ENCODE measurements at places on chromosomes 11 and 22.

DNA sequence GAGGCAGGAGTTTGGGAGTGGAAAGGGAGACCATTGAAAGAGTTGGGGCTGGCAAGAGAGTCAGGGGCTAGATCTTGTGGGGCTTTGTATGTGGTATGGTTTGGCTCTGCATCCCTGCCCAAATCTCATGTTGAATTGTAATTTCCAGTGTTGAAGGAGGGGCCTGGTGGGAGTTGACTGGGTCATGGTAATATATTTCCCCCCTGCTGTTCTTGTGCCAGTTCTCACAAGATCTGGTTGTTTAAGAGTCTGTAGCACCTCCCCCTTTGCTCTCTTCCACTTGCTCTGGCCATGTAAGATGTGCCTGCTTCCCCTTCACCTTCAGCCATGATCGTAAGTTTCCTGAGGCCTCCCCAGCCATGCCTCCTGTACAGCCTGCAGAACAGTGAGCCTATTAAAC lies 10.1 kb upstream of the RAB3IL1 start:
- DNase-seq = no peak

DNA sequence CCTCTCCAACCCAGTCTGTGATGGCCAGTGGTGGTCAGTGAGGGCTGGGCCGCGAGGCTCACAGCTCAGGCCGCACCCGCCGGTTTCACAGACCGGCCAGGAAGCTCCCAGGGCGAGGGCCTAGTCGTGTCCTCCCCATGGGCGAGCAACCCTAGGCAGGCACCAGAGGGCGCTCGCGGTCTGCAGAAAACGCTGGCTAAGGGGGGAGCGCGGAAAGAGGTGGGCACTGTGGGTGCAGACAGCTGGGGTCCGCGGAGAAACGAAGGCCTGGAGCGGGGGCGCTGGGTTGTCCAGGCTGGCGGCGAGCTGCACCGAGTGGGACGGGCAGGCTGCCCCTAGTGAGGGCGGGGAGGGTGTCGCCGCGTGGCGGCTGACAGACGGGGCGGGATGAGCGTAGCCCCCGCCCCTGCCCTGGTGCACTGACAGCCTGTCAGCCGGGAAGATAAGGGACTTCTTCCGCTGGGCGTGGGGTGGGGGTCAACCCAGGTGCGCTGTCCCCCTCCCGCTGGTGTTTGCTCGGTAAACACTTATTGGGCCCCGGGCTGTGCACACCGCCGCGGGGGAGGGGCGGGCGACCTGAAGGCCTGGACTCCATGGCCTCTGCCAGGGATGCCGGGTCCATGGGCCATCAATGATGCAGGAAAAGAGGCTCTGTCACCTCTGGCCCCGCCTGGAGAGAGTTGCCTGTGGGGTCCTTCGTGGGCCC lies 7.5 kb downstream of the GP1BB start:
- peak; percentile 93 for DNase-seq

GRCh38 chr11:6200975-6201374 lies 2.0 kb downstream of the OR52W1 start:
- no peak for DNase-seq

- DNase-seq = no peak
These were observed 27.3 kb downstream of the FAM118A start for GRCh38 chr22:45336971-45337431.

GRCh38 chr22:50112151-50113118 lies 22.6 kb downstream of the MOV10L1 start:
- DNase-seq = peak; percentile 84

- no peak for DNase-seq
These were observed 193.5 kb upstream of the SNX19 start for GRCh38 chr11:131109790-131110189.

DNA sequence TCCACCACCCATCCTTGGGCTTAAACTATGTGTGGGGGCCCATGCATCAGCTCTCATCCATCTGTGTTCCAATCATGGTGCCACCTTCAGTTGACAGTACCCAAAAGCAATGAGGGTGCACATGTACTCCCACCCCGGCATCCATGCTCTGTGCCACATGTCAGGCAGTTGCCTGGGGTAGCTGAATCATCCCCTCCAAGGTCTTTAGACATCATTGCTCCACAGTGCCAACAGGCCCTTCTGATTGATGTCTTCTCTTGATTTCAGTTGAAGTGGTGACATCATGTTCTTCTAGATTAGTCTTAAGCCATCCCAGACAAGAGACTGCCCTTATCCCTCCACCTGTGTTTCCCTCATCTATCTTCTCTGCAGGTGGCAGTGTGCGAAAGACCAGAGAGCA lies 42.5 kb downstream of the TMPRSS5 start:
- DNase-seq = no peak

DNA sequence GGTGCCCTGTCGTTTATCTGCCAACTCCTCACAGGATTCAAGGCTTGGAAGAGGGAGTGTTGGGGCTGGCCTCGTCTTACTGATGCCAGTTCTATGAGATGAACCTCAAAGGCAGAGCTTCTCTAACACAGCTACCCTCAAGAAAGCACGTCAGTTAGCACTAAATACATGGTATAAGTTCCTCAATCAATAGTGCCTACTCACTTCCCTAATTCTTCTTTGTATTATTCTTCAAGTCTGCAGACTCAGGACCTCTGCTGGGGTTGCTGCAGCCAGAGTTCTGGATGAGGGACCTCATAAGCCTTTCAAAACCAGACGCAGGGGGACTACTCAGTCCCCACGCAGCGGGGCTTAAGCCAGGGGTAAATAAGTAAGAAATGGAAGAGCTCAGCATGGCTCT lies 118.3 kb downstream of the VPREB1 start:
- no peak for DNase-seq

GRCh38 chr22:29311464-29312217 lies 3.9 kb downstream of the RASL10A start:
- no peak for DNase-seq

DNA sequence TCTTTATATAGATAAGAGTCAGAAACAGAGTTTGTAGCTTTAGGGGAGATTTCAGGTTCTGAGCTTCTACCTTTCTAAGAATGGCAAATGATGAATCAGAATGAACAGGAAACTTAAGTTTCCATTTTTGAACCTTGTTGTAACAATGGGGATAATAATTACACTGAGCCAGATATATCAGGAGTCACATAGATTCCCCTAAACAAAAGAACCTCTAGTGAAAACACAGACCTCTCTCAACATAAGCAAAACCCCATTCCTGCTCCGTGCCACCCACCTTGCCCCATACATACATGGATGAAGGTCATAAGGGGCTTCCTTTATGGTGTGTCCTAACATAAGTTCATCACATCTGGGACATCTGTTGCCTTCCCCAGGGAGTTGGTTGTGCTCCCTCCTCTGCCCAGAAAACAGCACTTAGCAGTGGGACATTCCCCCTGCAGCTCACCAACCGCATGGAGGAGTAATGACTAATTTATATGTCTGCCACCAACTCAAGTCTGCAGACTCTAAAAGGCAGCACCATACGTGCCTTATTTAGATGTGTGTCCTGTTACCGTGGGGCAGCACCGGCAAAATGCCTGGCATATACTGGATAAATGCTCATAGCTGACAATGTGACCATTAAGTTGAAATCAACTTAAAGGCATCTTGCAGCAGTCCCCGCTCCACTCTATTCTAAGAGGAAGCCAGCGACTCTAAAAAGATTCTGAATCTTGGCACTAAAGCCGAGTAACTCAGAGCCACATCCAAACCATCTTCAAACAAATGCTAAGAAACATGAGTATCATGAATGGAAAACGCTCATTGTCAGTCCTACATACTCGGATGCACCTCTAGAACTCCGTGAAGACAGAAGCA lies 8.0 kb downstream of the JAML start:
- DNase-seq = no peak

DNA sequence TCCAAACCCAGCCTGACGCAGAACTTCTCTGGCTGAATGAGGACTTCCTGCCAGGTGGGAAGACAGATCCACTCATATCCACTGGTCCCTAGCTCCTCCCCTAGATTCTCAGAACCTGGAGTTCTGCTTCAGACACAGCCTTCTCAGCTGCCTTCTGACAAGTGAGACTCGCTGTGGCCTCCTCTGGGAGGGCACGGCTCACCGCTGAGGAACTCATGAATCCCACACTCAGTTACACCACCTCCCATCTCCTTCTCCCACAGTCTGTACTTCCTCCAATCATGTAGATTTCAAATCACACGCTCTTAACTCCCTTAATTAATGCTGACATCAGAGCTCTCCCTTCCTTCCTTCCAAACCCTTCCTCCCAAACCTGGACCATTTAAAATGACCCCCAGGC lies 86.4 kb upstream of the TMEM45B start:
- no peak for DNase-seq

DNA sequence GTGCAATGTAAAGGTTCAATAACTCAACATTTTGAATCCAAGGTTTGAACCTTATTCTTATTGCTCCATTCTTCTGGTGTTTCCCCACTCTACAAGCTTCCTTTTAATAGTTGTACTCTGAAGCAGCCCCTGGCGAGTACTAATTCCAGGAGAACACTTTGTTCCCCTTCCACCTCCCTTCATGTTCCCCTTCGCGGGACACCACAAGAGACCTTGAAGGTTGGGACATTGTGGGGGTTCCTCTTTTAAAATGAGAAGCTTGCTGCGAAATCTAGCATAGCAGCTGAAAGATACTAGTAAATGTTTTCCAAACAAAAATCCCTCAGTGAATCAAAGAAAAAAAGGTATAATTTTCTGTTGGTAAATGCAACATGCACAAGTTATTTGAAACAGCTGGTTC lies 626.3 kb upstream of the LRRC4C start:
- DNase-seq = no peak

DNA sequence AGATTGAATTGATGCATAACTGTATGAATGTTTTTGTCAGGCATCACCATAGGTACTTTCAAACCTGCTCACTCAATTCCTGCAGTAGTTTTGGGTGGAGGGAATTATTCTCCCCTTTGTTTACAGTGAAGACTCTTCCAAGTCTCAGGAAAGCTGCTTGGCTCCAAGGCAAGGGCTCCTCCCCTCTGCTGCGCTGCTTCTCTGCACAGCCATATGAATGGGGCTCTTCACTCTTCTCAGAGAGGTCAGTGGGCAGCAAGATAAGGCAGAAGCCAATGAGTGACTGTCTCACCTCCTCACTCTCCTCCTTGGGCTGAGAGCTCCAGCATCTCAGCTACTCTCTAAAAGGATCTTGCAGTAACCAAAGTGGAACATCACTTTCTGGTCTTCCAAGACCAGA lies 165.7 kb upstream of the TTC12 start:
- DNase-seq = no peak

GRCh38 chr22:24926428-24926725 lies 20.1 kb downstream of the LHFPL7 start:
- DNase-seq = no peak

DNA sequence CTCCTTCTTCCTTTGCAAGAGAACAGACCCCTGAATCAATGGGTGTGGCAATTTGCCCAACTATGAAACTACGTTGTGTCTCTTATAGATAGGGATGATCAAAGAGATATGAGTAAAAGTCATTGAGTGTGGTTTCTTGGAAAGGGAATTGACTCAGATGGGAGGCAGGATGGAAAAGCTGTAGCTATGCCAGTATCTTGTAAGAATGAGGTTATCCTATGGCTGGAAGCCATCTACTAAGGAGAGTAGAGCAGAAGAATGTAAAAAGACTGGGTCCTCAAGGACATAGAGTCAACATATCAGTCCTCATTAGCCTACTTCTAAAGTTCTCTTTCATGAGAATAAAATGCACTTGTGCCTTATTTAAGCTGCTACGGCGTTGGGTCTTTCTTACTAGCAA lies 78.9 kb upstream of the POU2AF2 start:
- DNase-seq = no peak

- peak; percentile 70 for DNase-seq
These were observed 153.9 kb downstream of the TEAD1 start for GRCh38 chr11:12827929-12828812.

GRCh38 chr11:95413021-95413420 lies 182.0 kb upstream of the SESN3 start:
- DNase-seq = no peak

- DNase-seq = peak; percentile 71
These were observed 65.8 kb downstream of the LRRC32 start for GRCh38 chr11:76604626-76605241.

DNA sequence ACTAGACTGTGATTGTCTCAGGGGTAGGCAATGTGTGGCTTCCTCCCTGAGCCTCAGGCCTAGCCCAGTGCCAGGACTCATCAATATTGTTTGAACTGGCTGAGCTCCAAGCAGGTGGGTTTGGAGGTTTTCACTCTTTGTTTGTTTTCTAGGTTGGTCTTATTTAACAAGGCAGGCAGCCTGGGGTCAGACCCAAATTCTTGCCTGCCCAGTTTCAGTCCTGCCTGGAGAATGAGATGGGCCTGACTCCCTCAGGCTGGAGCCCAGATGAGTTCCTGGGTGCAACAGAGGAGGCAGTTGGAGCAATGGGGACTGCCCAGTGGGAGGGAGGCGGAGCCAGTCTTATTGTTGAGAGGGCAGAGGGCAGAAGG lies 28.3 kb upstream of the TP53I11 start:
- DNase-seq = no peak

DNA sequence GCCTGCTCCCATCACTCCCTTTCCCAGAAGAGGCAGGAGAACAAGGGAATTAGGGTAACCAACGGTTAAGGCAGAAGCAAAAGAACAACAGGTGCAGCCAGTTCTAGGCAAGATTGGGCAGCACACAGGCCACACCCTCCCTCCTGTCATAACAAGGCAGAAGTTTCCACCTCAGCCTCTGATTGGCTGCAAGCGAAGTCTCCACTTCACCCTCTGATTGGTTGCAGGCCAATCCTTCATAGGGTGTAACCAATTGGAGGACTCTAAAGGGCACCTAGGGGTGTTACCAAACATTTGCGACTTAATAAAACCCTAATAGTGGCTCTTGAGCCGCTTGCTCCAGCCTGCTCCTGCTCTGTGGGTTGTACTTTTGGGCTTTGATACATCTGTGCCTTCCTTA lies 153.8 kb downstream of the CACNA1I start:
- DNase-seq = no peak

DNA sequence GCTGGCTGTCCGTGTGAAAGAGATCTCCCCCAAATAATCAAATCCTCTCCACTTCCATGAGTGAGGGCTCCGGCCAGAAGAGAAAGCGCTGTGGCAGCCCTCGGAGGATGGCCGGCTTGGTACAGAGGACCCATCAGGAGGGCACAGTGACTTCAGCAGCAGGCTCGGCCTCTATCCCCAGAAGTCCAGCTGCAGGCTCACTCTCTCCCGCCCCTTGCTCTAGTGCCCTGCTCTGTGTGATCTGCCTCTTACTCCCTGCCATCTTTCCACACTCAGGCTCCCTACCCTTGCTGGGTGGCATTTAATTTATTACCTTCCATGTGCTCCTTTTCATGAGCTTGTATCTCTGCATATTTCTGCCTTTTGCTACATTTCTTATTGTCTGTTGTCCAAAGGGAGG lies 129.7 kb downstream of the SPATA19 start:
- DNase-seq = no peak
